ENCODE measurements at places on chromosomes 4 and X. TPM values are rescaled to one million over a fixed set of nuclear protein-coding genes. Genes with fewer than 3 reads are reported as not detected.

Gene PCDH19
- 6.8 TPM for total RNA-seq

Gene AADAT
- total RNA-seq, result 33.7 TPM

Gene ETDA
- not detected for total RNA-seq

Gene SMIM10L2A
- 7.8 TPM for total RNA-seq

Gene GPAT3
- total RNA-seq, result 0.18 TPM

Gene SMIM43
- total RNA-seq, result not detected

Gene TMLHE
- total RNA-seq, result 30.4 TPM

Gene MAOA
- total RNA-seq, result 1.1 TPM

Gene RXFP1
- not detected for total RNA-seq

Gene CXXC4
- total RNA-seq, result 5.1 TPM

Gene USP26
- not detected for total RNA-seq

Gene ACE2
- 0.59 TPM for total RNA-seq

Gene PPM1K
- 18.6 TPM for total RNA-seq

Gene HSD17B13
- total RNA-seq, result 0.16 TPM

Gene ABCG2
- total RNA-seq, result 0.82 TPM

Gene SCD5
- 25.7 TPM for total RNA-seq

Gene CD38
- total RNA-seq, result not detected

Gene UBE2D3
- 307 TPM for total RNA-seq

Gene SH3BGRL
- 69.5 TPM for total RNA-seq

Gene TDO2
- total RNA-seq, result 6.7 TPM

Gene RASGEF1B
- total RNA-seq, result 7.2 TPM

Gene SSX4
- not detected for total RNA-seq

Gene FAM47A
- not detected for total RNA-seq

Gene TCEAL7
- 16.6 TPM for total RNA-seq

Gene CTAG1A
- total RNA-seq, result not detected

Gene MAGEA6
- not detected for total RNA-seq

Gene SYTL5
- 1.7 TPM for total RNA-seq

Gene APBB2
- 63.5 TPM for total RNA-seq

Gene ABCD1
- total RNA-seq, result 15.4 TPM
